ENCODE measurements at places on chromosomes 7 and 10. TPM values are rescaled to one million over a fixed set of nuclear protein-coding genes. Genes with fewer than 3 reads are reported as not detected.

The DCLRE1C gene
- 8.1 TPM for total RNA-seq

The AFAP1L2 gene
- total RNA-seq, result 9.0 TPM

The SPDYE5 gene
- not detected for total RNA-seq

The FAM24B gene
- total RNA-seq, result 2.5 TPM

The SMKR1 gene
- total RNA-seq, result not detected

The SLC13A1 gene
- not detected for total RNA-seq

The HILPDA gene
- 14.8 TPM for total RNA-seq

The PDLIM1 gene
- total RNA-seq, result 14.8 TPM

The GNB2 gene
- total RNA-seq, result 179 TPM

- DNase-seq, result peak; percentile 76
These were observed 270.8 kb downstream of the HTR7 start for GRCh38 chr10:90587081-90587491.

GRCh38 chr7:95546647-95547046 is 49.7 kb downstream of the PDK4 start:
- no peak for DNase-seq

DNA sequence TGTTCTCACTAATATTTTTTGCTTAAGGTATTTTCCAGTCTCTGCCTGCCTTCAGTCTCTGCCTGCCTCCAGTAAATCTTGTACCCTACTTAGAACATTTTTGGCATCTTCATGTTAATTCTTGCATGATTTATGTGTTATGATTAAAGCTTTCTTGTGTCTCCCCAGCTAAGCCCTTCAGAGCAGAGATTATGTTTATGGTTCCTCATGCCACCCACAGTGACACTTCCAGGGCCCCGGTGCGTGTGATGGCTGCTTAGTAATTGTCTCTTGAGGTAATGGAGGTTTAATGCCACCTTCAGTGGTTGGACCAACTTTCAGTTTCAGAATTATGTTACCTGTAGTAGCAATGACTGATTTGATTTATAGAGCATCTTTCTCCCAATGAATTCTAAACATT is 70.6 kb upstream of the MET start:
- no peak for DNase-seq

DNA sequence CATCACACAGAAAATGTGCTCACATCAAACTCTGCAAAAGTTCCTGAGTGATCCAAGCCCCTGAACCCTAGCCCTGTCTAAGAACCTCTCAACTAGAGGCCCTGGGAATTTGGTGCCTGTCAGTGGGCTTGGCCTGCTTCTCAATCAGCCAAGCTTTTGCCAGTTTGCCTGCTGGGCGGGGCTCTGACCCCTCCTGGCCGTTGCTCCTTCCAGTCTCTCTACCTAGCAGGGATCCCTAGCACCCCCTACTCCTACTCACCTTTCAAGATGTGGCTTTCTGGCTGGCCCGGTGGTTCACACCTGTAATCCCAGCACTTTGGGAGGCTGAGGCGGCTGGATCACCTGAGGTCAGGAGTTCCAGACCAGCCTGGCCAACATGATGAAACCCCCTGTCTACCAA is 2.1 kb downstream of the KLRG2 start:
- DNase-seq, result no peak

DNA sequence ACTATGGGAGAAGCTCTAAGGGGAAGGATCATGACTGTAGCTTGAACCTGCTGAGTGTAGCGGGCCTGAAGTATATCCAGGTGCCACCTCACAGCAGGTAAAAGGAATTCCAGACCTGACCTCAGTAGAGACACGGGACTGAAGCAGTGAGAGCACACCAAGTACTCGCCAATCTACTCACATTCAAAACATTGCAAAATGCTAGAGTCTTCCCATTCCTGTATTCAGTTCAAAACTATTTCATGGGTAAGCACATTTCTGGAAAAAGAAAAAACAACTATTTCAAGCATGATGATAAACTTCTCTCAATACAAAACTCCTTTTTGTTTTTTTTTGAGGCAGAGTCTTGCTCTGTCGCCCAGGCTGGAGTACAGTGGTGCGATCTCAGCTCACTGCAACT is 121.9 kb upstream of the AUTS2 start:
- no peak for DNase-seq

DNA sequence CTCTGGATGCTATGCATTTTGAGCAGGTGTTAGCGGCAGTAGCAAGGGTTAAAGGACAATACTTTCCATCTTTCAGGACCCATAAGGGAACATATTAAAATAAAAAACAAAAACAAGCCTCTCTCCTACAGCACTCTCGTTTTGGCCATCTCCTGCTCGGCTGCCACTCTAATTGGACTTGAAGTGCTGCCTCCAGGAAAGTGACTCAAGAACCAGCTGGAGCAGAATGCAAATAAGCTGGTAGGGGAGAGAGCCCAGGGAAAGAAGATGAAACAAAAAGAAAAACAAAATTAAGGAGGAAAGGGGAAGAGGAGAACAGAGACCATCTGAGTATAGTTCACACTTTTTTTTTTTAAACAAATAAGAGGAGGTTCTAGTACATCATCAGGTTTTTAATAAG is 65.6 kb downstream of the HBP1 start:
- no peak for DNase-seq

- no peak for DNase-seq
These were observed 20.3 kb downstream of the CFAP46 start for GRCh38 chr10:132921818-132922807.

DNA sequence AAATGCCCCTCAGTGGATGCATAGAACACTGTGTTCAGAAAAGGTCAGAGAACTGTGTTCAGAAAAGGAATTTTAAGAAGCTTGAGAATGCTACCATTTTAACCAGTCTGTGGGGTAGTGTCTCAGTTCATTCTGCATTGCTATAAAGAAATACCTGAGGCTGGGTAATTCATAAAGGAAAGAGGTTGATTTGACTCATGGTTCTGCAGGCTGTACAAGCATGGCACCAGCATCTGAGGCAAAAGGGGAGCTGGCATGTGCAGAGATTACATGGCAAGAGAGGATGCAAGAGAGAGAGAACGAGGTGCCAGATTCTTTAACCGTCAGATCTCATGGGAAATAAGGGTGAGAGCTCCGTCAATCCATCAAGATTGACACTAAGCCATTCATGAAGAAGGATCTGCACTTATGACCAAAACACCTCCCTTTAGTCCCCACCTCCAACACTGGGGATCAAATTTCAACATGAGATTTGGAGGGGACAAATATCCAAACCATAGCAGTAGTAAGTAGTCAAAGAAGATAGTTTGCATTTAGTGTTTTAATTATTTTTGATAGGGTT is 119.8 kb downstream of the FAM107B start:
- no peak for DNase-seq

GRCh38 chr7:138374119-138374693 is 85.9 kb upstream of the TRIM24 start:
- no peak for DNase-seq

GRCh38 chr7:2926120-2926895 is 82.2 kb upstream of the GNA12 start:
- no peak for DNase-seq

GRCh38 chr10:121926157-121926556 is 1.7 kb downstream of the ATE1 start:
- DNase-seq, result no peak

DNA sequence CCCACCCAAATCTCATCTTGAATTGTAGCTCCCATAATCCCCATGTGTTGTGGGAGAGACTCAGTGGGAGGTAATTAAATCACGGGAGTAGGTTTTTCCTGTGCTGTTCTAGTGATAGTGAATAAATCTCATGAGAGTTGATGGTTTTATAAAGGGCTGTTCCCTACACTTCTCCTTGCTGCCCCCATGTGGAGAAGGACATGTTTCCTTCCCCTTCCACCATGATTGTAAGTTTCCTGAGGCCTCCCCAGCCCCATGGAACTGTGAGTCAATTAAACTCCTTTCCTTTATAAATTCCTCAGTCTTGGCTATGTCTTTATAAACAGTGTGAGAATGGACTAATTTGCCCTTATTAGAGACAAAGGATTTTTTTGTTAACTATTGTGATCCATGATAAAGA is 48.5 kb upstream of the MKX start:
- DNase-seq, result no peak

DNA sequence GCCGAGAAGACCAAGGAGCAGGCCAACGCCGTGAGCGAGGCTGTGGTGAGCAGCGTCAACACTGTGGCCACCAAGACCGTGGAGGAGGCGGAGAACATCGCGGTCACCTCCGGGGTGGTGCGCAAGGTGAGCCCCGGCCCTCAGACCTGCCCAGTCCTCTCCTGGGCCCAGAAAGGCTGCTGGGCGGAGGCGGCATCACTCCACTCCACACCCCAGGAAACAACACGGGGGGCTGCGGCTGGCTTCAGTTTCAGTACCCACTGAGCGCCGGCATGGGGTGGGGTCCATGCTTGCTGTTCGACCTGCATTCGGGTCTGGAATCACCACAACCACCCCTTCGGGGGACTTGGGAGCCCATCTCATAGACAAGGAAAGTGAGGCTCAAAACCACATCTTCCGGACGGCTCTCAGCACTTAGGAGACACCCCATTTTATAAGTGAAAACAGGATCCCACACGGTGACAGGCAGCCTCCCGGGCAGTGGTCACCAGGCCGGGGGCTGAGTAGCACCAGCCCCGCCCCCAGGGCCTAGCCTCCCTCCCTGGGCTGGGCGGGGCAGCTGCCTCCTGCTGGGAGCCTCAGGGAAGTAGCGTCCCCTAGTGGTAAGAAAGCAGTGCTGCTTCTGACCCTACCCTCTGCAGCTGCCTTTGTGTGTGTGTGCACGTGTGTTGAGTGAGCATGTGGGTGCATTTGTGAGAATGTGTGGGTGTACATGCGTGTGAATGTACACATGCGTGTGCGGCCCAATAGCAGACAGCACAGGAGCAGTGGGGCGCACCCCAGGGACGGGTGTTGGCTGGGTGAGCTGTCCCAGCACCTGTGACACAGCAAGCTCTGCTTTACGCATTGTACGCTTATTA is 1.8 kb downstream of the SNCG start:
- peak; percentile 78 for DNase-seq

DNA sequence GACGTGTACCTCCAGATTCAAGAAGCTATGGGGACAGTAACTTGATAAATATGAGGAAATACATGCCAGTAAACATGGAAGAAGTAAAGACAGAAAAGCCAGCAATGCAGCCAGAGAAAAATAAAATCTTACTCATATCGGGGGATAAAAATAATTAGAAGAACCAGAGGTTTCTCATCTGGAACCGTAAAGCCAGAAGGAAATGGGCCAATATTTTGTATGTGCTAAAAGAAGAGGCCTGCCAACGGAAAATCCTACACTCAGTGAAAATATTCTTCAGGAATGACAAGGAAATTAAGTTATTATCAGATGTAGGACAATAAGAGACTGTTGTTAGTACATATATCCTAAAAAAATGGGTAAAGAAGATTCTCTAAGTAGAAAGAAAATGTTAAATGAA is 401.2 kb downstream of the CDC14C start:
- no peak for DNase-seq

- DNase-seq, result no peak
These were observed 13.5 kb downstream of the KCNH2 start for GRCh38 chr7:150964593-150965111.

All from Caki2 (cell line).